ENCODE measurements at places on chromosomes 3 and 15. TPM values are rescaled to one million over a fixed set of nuclear protein-coding genes. Genes with fewer than 3 reads are reported as not detected.

GRCh38 chr15:53527996-53528395 lies 231.5 kb downstream of the WDR72 start:
- DNase-seq = no peak

GRCh38 chr3:43087249-43087776 lies 18.6 kb downstream of the POMGNT2 start:
- DNase-seq = peak; percentile 11

- peak; percentile 24 for DNase-seq
Measured at GRCh38 chr3:27910456-27910855, 188.3 kb upstream of the EOMES start.

GRCh38 chr15:47870300-47870955 lies 153.1 kb downstream of the SEMA6D start:
- no peak for DNase-seq

DNA sequence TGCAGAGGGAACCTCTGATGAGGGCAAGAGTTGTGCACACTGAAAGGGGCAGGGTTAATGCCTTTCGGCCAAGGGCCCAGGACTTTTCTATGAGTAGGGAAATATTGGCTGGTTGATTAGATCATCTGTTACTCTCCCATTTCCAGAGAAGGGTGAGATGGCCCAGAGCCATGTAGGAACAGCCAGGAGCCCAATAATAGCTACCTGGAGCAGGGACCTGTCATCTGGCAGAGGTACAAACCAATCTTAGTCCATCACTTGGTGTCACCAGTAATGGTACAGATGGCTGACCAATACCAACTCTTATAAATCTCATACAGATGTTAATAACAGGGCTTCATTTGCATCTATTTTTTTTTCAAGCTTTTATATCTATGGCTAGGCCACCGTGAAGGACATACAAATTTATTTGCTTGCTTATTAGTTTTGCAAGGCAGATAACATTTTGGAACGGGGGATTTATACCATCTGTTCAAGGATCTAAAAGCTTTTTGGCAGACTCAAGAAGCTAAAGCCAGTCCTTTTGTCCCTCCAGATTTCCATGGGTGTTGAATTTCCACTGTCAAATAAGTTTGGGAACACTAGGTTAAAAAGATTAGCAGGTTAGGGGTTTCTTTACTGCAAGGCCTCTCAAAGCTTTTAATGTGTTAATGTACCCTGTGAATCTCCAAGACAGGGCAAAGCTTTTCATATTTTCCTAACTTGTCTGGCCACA lies 79.3 kb downstream of the TNIK start:
- no peak for DNase-seq

The FAM81A gene
- 0.70 TPM for polyA plus RNA-seq

- no peak for DNase-seq
Measured at GRCh38 chr3:14457999-14458398, 55.6 kb downstream of the SLC6A6 start.

The VIPR1 gene
- not detected for polyA plus RNA-seq

The ANKRD28 gene
- 22.6 TPM for polyA plus RNA-seq

DNA sequence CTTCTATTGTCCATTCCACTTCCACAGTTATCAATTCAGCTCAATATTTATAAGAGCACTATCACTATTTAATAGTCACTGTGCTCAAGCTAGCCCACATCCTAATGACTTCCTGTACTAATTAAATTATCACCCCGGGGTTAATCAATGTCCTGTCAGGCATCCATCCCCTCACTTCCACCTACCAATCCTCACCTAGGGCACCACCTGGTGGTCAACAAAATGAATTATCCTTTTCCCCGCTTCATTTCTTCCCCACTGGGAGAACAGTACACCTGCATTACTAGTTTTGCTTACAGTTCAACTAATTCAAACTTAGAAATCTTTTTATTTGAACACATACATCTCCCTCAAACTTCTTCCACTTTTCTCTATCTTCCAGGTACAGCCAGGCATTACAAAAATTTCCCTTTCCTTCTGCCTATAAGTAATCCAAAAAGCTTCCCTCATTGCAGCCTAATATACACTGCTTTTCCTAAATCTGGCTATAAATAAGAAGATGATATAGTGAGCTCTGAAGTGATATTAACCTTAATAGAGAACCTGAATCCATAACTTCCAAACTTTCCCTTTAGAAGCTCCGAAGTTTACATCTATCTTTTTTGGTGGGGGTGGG lies 68.5 kb downstream of the TMCC1 start:
- peak; percentile 65 for DNase-seq

The ZNF620 gene
- polyA plus RNA-seq = 0.86 TPM

DNA sequence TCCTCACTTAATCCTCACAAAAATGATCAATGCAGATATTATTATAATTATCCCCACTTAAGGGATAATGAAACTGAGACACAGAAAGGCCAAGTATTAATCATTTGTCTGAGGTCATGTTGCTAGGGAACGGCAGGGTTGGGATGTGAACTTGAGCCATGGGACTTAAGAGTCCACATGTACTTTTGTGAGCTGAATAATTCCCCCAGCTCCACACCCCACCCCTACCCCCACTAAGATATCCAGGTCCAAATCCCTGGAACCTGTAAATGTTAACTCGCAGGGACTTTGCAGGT lies 290.5 kb upstream of the GADL1 start:
- DNase-seq = peak; percentile 19

DNA sequence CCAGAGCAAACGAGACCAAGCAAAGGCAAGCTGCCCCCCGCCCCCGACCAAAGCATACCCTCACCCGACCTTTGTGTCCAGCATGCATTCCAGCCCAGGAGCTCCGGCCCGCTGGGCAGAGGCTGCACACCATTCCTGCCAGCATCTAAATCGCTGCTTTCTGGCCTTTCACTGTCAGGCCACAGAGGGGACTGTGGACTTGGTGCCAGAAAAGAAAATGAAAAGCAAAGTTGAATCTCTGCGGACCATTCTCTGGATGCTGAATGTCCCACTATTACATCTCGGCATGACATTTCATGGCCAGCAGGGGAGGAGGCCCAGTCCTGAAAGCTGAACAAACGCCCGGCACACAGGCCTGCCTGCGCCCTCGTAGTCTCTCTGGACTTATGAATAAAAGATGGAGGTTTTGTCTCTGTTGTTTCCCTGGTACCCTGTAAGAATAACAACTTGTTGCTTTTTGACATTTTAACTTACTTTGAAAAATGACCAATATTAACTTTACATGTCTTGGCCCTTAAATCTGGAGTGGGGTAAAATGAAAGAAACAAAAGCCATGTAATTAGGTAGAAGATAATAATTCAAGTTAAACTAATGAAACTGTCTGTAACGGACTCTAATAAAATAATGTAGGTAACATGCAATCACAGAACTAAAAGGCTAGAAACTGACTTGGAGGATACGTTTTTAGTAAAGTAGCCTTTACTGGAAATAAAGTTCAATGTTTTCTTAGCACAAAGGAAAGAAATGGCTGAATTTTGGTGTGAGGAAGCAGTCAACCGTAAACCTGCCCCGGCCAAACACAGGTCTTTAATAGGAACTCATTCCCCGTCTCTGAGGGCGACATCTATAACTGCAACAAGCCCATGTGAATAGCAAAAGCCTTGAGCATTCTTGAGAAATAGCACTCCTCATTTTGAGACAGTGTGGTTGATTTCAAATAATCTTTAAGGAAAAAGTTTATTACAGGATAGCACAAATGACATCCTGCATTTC lies 12.7 kb downstream of the IL17RD start:
- no peak for DNase-seq

The CNOT10 gene
- polyA plus RNA-seq = 18.3 TPM

GRCh38 chr3:172726380-172726779 lies 15.5 kb upstream of the NCEH1 start:
- DNase-seq = no peak

- no peak for DNase-seq
Measured at GRCh38 chr3:32200992-32201758, 37.3 kb upstream of the CMTM8 start.

The GOLGA8R gene
- 0.16 TPM for polyA plus RNA-seq

DNA sequence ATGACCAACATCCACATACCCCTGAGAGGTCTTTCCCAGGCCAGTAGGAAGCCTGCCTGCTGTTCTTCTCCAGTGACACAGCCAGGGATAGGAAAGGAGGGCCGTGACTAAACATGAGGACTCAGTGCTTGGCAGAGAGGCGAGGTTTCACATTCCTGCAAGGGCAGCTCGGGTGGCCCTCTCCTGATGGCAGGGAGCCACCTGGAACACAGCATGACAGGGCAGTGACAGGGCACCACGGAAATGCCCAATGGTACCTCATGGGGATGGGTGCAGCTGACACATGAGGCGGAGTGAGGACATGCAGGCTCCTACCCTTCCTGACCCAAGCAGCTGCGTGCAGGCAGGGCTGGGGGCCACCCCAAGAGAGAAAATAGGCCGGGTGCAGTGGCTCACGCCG lies 7.4 kb upstream of the TGM5 start:
- peak; percentile 37 for DNase-seq

DNA sequence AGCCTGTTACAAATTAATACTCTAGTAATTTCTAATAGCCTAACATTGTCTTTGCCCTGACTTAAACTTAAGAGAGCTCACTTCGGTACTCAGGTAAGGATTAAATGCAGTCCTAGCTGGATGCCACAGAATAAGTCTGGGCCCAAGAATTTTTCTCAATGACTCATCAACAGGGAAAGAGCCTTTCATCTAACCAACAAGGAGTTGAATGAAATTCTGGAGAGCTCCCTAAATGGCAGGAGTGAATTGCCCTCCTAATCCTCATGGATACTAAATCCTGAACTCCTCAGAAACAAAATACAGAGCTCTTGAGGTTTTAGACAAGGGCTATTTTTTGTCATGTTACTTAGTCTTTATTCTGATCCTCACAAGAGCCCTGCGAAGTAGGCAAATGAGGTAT lies 159.5 kb downstream of the PLCH1 start:
- peak; percentile 13 for DNase-seq

DNA sequence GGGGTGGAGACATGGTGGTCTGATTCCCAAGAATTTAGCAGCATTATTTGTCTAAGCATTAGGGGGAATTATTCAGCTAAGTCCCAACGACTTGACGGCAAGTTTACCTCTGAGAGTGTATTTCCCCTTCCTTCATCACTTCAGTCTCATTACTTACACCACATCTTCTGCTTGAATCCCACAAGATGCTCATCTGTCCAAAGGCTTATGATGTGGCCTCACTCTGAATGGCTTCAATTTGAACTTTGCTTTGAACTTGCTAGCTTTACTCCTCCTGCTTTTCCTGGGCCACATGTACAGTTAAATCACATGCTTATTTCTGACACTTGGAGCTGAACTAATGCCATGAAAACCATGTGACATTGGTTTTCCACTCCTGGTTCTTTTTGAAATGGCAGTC lies 231.3 kb upstream of the SATB1 start:
- DNase-seq = no peak

All from GM23248 (cell line).